ENCODE measurements at places on chromosomes 12 and 14. TPM values are rescaled to one million over a fixed set of nuclear protein-coding genes. Genes with fewer than 3 reads are reported as not detected.

DNA sequence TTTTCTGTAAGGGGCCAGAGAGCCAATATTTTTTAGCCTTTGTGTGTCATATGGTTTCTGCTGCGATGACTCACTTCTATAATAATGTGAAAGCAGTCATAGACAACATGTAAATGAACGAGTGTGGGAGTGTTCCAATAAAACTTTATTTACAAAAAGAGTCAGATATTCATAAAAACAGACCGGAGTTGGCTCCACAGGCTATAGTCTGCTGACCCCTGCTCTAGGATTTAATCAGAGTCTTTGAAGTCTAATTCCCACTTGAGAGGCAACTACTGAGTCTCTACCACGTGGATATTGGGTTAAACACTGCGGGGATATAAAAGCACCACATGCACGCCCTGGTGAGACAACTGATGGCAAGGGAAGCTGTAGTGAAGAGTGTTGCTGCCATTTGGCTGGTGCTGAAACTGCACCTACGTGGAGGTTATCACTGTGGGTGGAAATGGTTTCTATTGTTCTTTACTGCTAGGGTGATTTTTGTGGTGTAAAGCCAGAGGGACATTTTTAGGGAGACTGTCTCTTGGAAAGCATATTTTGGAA lies 3.6 kb upstream of the NINJ2 start:
- H3K4me1 ChIP-seq, result peaks cover 24% of the 10 kb centered on the region
- no peak overlapping the region for H3K27ac ChIP-seq
- DNase-seq, result peak; percentile 60

DNA sequence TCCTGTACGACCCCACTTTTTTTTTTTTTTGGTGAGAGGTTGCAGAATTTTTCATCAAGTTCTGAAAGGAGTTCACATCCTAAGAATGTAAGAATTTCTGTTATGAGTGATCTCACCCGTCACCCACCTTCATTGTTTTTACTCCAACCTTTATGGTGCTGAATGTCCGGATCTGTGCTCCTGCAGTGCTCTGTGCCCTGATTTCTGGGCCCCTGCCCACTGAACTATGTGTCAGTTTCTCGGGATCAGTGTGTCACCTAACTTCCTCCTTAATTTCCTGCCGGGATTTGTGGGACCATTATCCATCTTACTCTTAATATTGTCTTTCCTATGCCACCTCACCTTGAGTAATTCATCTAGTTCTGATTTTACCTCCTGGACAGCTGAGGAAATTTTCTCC lies 11.6 kb downstream of the RASSF8 start:
- H3K27ac ChIP-seq, result peak overlapping the region; percentile 91
- no peaks in the 10 kb centered on the region for H3K27me3 ChIP-seq
- H3K36me3 ChIP-seq, result no peaks in the 10 kb centered on the region
- peak; percentile 32 for DNase-seq
- H3K4me3 ChIP-seq, result no peak overlapping the region

DNA sequence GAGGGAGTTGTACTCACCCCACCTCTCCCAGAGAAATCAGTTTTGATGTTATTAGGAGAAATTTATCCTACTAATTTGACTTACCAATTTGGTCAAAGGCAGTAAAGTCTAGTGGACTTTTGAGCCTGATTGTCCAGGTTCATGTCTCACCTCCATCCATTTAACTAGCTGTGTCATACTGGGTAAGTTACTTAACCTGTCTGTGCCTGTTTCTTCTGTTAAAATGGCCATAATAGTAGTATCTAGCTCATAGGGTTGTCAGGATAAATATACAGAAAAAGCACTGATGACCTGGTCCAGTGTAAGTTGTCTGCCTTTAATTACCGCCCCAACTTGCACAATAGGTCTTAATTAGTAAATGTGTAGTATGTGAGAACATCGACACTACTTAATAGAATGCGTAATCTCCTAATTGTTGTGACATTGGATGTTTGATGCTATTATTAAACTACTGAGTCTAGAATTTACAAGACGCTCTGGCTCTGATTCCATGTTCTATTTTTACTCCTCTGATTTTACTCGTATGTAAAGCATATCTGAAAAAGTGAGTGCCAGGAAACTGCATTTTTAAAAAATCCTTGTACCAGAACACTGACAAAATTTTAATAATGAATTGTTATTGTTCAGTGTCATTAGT lies 1.5 kb downstream of the RAB21 start:
- peaks cover 24% of the 10 kb centered on the region for H3K36me3 ChIP-seq
- DNase-seq, result peak; percentile 38
- H3K4me1 ChIP-seq, result 0 out of 2 replicates have a peak, but pooled peaks cover 11% of the 10 kb centered on the region
- H3K27me3 ChIP-seq, result no peaks in the 10 kb centered on the region
- peak overlapping the region; percentile 95 for H3K4me3 ChIP-seq

DNA sequence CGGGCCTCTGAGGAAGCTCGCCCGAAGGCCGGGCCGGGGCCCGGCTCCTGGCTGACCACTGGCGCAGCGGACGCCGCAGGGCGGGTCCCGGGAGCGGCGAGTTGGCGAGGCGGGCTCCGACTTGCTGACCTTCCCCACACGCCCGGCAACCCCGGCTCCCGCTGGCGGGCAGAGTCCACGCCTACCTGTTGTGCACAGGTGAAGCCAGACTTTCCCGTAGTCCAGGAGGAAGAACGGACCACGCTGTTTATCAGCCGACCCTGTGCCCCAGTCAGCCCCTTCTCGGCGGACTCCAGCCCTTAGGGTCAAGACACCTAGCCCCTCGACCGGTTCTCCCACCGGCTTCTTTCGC lies 407 bp downstream of the HEATR5A start:
- 0 out of 2 replicates have a peak, but pooled peaks cover 3% of the 10 kb centered on the region for H3K36me3 ChIP-seq
- peak; percentile 79 for DNase-seq
- H3K4me3 ChIP-seq, result peak overlapping the region; percentile 95
- H3K4me1 ChIP-seq, result peaks cover 8% of the 10 kb centered on the region

DNA sequence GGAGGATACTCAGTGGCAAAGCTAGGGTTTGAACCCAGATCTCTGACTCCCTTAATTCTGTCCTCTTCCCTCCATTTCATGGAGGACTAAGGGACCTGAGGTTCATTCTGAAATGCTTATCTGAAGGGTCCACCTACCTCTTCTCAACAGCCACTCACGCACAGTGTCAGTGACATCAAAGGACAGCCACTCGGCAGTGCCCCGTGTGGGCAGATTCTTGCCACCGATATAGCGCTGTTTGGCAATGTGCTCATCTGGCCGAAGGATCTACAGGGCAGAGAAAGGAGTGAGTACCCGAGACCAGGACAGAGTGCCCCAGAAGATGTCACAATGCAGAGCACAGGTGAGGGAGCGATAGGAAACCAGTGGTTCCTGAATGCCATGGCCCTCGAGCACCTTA lies 10.8 kb downstream of the TGFB3 start:
- H3K27ac ChIP-seq, result no peak overlapping the region
- no peak overlapping the region for H3K4me3 ChIP-seq
- DNase-seq, result no peak
- H3K4me1 ChIP-seq, result no peaks in the 10 kb centered on the region

GRCh38 chr12:9872162-9872561 lies 3.0 kb upstream of the CLEC2B start:
- DNase-seq, result no peak
- no peaks in the 10 kb centered on the region for H3K36me3 ChIP-seq
- no peaks in the 10 kb centered on the region for H3K27me3 ChIP-seq

GRCh38 chr12:16347391-16348298 lies at the start of gene MGST1:
Gene MGST1 (plus strand): TSS chr12:16347645. CDS start chr12:16354253, 6,608 bp downstream.
- peak; percentile 81 for DNase-seq
- peaks cover 41% of the 10 kb centered on the region for H3K4me1 ChIP-seq
- H3K4me3 ChIP-seq, result peak within 1 kb of the TSS; percentile 86
- no peaks in the 10 kb centered on the region for H3K36me3 ChIP-seq
- H3K27ac ChIP-seq, result peak within 1 kb of the TSS; percentile 99

- no peak for DNase-seq
- peaks cover 34% of the 10 kb centered on the region for H3K36me3 ChIP-seq
- peaks cover 68% of the 10 kb centered on the region for H3K4me1 ChIP-seq
Observed at GRCh38 chr12:108714866-108715265, 16.5 kb downstream of the CORO1C start.

DNA sequence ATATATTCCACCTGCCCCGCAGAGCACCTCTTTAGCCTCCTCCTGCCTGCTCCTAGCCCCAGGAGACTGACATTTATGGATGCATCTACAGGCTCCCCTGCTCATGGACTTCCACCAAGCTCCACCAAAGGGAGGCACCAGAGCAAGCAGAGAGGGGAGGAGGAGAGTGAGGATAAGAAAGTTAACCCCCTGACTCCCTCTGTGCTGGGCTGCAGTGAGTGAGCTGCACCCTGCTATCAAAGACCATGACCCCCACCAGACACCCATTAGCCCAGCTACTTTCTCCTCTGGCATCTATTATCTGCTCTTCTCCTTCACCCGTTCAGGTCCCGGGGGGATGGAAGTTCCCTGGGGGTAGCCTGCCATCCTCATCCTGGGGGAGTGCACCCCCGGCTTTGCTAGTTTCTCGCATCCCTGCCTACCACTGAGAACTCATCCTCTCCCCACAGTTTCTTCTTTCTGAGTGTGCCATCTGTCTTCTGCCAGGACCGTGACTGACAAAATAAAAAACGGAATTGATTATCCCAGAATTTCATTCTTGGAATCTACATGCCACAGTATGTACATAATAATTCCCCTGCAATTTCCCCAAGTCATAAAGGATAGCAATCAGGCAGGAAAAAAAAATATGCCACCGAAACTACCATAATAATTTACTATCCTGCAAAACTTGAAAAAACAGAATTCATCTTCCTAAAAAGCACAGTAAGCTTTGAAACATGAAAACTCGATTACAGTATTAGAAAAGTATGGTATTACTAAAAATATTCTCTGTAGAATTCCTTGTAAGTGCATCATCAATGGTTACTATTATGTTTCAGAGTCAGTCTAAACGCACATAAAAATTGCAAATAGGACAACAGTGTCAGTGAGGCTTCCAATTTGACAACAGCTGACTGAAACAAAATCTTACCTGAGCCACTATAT lies 45.2 kb downstream of the FOXN3 start:
- H3K27ac ChIP-seq, result no peak overlapping the region
- H3K36me3 ChIP-seq, result no peaks in the 10 kb centered on the region
- DNase-seq, result peak; percentile 64
- H3K27me3 ChIP-seq, result no peaks in the 10 kb centered on the region

KRT79 gene
- not detected for total RNA-seq

PCED1B gene
- 3.5 TPM for total RNA-seq

- DNase-seq, result no peak
- H3K27ac ChIP-seq, result no peak overlapping the region
- no peaks in the 10 kb centered on the region for H3K27me3 ChIP-seq
- H3K4me3 ChIP-seq, result no peak overlapping the region
Observed at GRCh38 chr12:45773747-45774146, 44.2 kb downstream of the ARID2 start.

DNA sequence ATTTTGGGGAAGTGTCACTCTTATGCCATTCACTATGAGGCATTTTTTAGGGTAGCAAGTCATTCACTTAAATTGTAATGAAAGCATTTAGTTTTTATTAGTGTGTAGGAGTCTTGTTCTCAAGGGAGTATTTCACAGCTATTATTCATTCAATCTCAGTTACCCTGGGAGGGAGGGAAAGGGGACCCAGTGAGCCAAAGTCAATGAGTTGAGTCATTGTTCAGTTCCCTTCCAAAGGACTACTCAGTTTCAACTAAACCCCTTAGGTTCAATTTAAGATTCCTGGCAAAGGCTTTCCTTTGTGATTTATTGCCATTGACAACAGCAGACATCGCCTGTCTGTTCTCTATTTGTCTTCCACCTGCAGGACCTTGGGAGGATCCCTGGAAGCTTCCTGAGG lies 29.3 kb upstream of the RASSF8 start:
- DNase-seq, result peak; percentile 74
- H3K4me3 ChIP-seq, result no peak overlapping the region
- H3K27me3 ChIP-seq, result no peaks in the 10 kb centered on the region
- peaks cover 14% of the 10 kb centered on the region for H3K4me1 ChIP-seq

GRCh38 chr14:58299401-58300330 lies 1.3 kb downstream of the ARID4A start:
- H3K27me3 ChIP-seq, result no peaks in the 10 kb centered on the region
- DNase-seq, result peak; percentile 51
- H3K36me3 ChIP-seq, result peaks cover 12% of the 10 kb centered on the region
- peaks cover 17% of the 10 kb centered on the region for H3K4me1 ChIP-seq
- H3K4me3 ChIP-seq, result peak overlapping the region; percentile 90

DNA sequence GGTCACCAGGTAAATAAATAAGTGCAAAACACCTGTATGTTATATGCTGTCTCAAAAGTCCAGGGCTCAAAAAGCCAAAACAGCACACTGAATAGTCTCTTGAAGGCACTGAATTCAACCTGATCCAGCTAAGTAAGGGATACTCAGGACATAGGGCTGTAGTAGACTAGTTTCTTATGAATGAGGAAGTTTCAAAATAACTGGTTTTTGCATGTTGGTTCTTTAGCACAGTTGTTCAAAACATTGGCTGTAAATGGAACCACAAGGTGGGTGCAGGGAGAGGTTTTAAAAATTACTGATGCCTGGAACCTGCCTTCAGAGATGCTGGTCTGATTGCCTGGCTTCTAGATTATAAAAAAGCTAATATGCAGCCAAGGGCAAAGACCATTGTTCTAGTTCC lies 34.1 kb downstream of the NDUFA12 start:
- peaks cover 12% of the 10 kb centered on the region for H3K36me3 ChIP-seq
- DNase-seq, result no peak
- H3K4me3 ChIP-seq, result no peak overlapping the region
- no peaks in the 10 kb centered on the region for H3K27me3 ChIP-seq

GRCh38 chr14:104421892-104422828 lies 157.4 kb upstream of the C14orf180 start:
- H3K4me1 ChIP-seq, result no peaks in the 10 kb centered on the region
- H3K27me3 ChIP-seq, result no peaks in the 10 kb centered on the region
- DNase-seq, result no peak
- no peak overlapping the region for H3K4me3 ChIP-seq
- no peaks in the 10 kb centered on the region for H3K36me3 ChIP-seq

DCD gene
- not detected for total RNA-seq

GRCh38 chr14:32571995-32572866 lies 243.1 kb downstream of the AKAP6 start:
- H3K27me3 ChIP-seq, result no peaks in the 10 kb centered on the region
- no peak overlapping the region for H3K27ac ChIP-seq
- no peak overlapping the region for H3K4me3 ChIP-seq
- peaks cover 17% of the 10 kb centered on the region for H3K4me1 ChIP-seq
- DNase-seq, result no peak
- no peaks in the 10 kb centered on the region for H3K36me3 ChIP-seq

DNA sequence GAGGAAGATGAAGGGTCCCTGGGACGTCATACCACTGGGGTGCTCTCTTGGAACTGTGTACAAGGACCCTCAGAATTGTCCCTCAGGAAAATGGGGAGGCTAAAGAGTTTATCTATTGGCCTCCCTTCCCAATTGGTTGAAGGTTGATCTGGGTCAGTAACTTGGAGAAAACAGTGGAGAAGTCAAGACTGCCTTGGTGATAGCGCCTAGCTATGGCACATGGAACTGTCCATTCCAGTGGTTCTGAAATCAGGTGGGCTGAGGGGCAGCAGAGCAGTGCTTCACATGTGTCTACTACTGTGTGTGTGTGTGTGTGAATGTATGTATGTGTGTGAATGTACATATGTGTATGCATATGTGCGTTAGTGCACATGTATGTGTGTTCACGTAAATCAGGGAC lies 316.1 kb downstream of the AACS start:
- H3K4me1 ChIP-seq, result no peaks in the 10 kb centered on the region
- H3K4me3 ChIP-seq, result no peak overlapping the region
- H3K27ac ChIP-seq, result no peak overlapping the region
- H3K36me3 ChIP-seq, result no peaks in the 10 kb centered on the region
- H3K27me3 ChIP-seq, result no peaks in the 10 kb centered on the region

GRCh38 chr14:101843665-101844064 lies 82.2 kb downstream of the PPP2R5C start:
- no peaks in the 10 kb centered on the region for H3K36me3 ChIP-seq
- H3K4me3 ChIP-seq, result no peak overlapping the region
- H3K27ac ChIP-seq, result no peak overlapping the region
- DNase-seq, result no peak

CLEC9A gene
- total RNA-seq, result not detected

- no peaks in the 10 kb centered on the region for H3K27me3 ChIP-seq
- H3K4me3 ChIP-seq, result peak overlapping the region; percentile 67
- no peaks in the 10 kb centered on the region for H3K36me3 ChIP-seq
- peak; percentile 61 for DNase-seq
Observed at GRCh38 chr14:74616996-74617700, 5.1 kb upstream of the LTBP2 start.

All from GM23248 (cell line).